Esophagus squamous epithelium (tissue), 5 donors: ENCODE measurements at places on chromosomes 2 and 18.

- DNase-seq = no peak
Measured at GRCh38 chr2:103594823-103595222, 833.0 kb downstream of the TMEM182 start.

- DNase-seq = no peak
Measured at GRCh38 chr2:43872151-43872550, 33.4 kb downstream of the ABCG8 start.

DNA sequence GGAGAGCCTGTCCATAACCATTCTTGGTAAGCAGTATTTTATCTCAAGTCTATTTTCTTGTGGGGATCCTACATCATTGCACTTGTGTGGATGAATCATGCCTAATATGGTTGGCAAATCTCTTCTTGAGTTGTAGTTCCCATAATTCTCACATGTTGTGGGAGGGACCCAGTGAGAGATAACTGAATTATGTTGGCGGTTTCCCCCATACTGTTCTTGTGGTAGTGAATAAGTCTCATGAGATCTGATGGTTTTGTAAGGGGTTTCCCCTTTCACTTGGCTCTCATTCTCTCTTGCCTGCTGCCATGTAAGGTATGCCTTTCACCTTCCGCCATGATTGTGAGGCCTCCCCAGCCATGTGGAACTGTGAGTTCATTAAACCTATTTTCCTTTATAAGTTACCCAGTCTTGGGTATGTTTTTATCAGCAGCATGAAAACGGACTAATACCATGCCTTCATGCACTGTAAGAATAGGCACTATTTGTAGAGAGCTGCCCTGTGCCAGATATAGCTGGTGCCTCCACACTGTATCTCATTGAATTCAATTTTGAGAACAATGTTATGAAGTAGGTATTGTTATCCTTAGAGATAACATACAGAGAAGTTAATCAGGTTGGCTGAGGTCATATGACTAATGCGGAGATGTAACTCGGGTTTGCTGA is 148.3 kb downstream of the PLCL1 start:
- no peak for DNase-seq

GRCh38 chr2:239441261-239442078 is 40.6 kb upstream of the HDAC4 start:
- no peak for DNase-seq

- DNase-seq = no peak
Measured at GRCh38 chr2:105287692-105288091, 41.8 kb downstream of the TGFBRAP1 start.

DNA sequence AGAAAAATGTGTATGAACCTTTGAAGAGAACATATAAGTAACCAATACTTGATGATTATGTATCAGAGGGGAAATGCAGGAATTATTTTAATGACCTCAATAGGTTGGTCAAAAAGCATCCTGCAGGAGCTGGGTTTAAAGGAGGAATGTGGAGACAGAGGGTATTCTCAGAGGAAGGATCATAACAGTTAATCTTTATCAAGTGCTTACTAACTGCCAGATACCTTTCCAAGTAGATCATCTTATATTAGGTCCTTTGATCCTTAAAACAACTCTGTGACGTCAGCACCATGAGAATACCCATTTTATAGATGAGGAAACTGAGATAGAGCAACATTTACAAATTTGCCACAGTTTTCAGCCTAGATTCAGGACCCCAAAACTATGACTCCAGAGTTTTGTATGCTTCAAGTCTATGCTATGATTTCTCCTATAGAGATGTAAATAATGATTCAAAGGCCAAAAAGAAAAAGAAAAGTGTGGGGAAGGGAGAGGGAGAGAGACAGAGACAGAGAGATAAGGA is 3.0 kb downstream of the RFTN2 start:
- no peak for DNase-seq

- DNase-seq = no peak
Measured at GRCh38 chr2:47697000-47697601, 85.8 kb upstream of the MSH6 start.

- no peak for DNase-seq
Measured at GRCh38 chr2:48144777-48145176, 238.5 kb upstream of the FBXO11 start.

DNA sequence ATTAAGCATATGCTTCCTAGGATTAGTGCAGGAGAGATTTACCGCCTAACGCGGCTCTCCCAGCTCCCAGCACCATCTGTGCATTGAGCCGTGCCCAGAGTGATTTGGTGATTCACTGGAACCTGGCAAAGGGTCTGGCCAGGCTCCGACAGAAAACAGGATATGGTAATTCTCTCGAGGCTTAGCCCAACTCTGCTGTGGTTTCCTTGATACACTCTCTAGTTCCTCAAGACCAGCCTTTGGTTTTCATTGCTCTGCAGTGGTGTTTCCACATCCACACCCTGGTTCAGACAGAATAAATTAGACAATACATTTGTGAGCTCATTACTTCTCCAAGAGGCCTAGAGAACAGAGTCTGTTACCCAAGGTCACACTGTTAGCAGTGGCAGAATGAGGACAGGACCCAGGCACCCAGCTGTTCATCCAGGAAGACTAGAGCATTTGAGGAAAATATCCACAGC is 23.0 kb upstream of the SMAD2 start:
- peak; percentile 4 for DNase-seq

DNA sequence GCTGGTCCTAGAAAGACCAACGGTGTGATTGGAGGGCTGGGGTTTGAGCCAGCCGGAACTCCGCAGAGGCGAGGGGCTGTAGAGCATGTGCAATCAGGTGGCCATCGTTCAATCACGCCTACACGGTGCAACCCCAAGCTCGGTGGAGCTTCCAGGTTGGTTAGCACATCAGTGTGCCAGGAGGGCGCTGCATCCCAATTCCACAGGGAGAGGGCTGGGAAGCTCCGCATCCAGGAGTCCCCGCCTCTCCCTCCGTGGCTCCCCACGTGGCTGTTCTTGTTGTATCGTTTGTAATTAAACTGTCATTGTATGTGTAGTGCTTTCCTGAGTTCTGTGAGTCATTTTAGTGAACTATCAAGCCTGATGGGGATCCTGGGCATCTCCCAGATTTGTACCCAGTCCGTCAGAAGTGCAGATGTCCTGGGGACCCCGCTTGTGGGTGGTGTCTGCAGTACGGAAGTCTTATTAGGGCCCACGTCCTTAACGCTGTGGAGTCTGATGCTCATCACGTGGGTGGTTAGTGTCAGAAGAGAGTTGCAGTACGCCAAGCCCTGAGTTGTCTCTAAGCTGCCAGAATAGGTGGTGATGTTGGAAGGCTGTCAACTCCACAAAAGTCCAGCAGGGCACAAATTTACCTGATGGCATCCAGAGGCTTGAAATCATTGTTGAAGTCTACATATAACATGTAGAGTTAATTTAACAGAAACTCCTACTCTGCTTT is 20.6 kb upstream of the AMMECR1L start:
- no peak for DNase-seq

DNA sequence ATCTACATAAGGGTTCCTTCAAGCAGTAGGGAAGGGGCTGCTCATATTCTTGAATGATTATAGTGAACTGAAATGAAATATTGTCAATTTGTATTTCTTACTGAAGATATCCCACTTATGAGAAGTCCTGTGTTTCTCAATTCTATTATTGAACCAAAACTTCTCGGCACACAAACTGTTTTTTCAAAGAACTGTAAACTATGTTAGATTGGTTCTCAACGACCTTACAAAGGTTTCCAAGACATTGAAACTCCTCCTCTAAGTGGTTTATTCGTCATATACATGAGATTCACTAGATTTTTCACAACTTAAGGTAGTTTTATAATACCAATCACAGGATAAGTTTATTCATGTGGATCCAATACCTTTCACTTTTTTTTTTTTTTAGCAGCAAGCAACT is 1.4 kb downstream of the CCL20 start:
- no peak for DNase-seq

- no peak for DNase-seq
Measured at GRCh38 chr2:25159949-25160348, 8.4 kb downstream of the POMC start.

GRCh38 chr2:119206201-119206600 is 17.4 kb upstream of the STEAP3 start:
- no peak for DNase-seq

DNA sequence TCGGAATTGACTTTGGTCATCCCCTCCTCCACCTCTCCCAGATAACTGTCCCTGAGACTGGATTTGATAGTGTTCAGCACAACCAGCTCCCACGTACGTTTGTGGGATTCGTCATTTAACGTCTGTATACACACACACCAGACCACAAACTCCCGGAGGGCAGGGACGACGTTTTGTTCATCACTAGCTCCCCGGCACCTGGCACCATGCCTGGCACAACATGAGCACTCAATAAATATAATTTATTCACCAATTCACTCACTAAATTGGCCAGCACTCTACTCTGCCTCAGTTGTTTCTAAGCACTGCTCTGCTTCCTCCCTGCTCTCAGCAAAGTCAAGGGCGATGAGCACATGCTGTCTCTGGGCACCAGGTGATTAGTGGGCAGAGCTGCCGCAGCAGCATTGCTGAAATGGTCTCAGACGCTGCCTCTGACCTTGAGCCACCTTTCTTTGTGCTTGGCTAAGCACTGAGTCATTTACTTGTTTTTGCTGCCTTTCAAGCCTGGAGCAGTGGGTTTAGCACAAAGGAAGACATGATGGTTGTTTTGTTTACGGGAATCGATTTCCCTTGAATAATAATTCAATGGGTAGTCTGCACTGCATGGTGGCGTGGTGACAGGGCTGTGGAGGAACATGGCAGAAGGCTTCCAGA is 19.3 kb upstream of the LOXHD1 start:
- DNase-seq = no peak

GRCh38 chr18:486929-487740 is 13.4 kb downstream of the COLEC12 start:
- DNase-seq = no peak

DNA sequence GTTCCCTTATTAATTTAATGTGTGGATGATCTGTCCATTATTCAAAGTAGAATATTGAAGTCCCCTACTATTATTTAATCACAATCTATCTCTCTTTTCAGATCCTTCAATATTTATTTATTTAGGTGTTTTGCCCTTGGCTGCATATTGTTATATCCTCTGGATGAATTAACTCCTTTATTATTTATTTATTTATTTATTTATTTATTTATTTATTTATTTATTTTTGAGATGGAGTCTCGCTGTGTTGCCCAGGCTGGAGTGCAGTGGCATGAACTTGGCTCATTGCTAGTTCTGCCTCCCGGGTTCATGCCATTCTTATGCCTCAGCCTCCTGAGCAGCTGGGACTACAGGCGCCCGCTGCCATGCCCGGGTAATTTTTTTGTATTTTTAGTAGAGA is 776.6 kb upstream of the NXPH2 start:
- no peak for DNase-seq

DNA sequence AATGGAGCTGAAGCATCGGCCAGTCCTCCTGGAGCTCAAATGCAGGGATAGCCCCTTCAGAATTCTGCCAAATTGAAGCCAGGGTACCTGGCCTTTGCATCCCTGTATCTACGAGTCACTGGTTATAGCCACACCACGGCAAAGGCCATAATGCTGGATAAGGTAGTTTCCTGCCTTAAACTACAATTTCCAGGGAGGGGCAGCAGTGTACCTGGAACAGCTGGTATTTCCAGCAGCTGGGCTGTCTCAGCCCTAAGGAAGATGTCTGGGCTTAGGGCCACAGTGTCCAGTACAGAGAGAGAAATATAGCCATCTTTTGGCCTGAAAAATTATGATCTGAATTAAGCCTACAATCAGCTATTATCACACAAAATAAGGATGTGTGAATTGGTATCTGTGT is 180.3 kb downstream of the GCA start:
- DNase-seq = no peak

- no peak for DNase-seq
Measured at GRCh38 chr2:241049739-241050623, 51.6 kb downstream of the SNED1 start.

GRCh38 chr2:95376311-95377215 is 25.9 kb upstream of the FAHD2A start:
- no peak for DNase-seq

DNA sequence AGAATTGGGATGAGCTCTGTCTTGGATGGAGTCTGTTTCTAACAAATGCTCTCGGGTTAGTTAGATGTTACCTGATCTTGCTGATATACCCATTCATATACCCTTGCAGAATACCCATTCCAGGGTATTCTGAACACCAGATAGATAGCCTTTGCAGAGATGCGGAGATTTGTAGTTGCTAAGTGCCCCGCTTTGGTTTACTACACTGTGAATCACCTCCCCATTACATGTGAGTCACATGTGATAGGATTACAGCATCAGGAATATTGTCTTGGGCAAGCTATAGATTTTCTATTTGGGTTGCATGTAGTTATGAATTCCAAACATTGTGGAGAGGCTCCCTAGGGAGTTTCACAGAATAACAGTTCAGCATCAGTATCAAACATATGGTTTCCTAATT is 3.8 kb downstream of the VSNL1 start:
- DNase-seq = no peak

DNA sequence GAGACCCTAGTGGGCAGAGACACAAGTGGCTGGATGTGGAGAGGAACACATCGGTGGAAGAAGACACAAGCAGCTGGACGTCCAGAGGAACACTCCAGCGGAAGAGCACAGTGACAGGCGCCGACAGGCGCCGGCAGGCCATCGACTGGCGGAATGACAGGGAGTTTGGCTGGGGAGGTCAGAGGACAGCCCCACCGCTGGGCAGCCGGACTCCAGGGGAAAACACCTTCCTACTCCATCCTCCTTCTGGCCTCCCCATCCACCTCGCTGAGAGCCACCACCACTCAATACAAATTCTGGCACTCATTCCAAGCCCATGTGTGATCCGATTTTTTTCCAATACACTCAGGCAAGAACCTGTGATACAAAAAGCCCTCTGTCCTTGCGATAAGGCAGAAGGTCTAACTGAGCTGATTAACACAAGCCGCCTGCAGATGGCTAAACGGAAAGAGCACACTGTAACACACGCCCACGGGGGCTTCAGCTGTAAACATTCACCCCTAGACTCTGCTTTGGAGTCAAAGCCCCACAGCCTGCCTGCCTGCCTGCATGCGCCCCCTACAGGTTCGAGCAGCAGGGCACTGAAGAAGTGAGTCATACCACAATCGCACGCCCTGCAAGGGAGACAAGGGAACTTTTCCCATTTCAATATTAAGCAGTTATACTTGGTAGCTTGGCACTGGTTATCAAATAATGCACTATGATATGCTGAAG is 50.2 kb upstream of the LRP1B start:
- no peak for DNase-seq

GRCh38 chr2:223648755-223649154 is 46.6 kb upstream of the SCG2 start:
- DNase-seq = no peak

- no peak for DNase-seq
Measured at GRCh38 chr2:76501641-76502040, 790.9 kb upstream of the GCFC2 start.
